MM.1S (cell line): ENCODE measurements at places on chromosomes 1 and 21.

GRCh38 chr21:35974775-35975174 lies 85.6 kb downstream of the SETD4 start:
- no peak for DNase-seq

GRCh38 chr1:30734580-30734979 lies 11.2 kb upstream of the MATN1 start:
- no peak for DNase-seq

DNA sequence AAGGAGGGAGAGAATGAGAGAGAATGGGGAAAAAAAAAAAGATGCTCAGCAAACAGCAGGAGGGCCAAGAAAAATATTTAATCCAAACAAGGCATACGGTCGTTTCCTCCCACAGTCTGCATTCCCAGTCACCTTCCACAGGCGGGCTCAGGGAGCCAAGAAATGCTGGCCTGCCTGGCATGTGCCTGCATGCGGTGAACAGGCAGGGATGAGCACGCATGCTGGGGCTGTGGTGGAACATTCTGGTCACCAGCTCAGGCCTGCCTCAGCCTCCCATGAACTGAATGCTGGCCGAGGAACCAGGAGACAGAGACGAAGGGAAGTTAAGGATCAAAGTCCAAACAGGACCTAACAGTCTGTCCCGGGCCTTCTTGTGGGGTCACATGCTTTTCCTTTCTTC lies 335.3 kb downstream of the ASTN1 start:
- DNase-seq, result no peak

GRCh38 chr1:89198491-89199072 lies at the start of gene GBP4:
TSS of gene GBP4 (minus strand) at chr1:89198942. CDS start at chr1:89198834, 108 bp downstream.
- peak; percentile 70 for DNase-seq
